Dermis microvascular lymphatic vessel endothelial cell (primary cell): ENCODE measurements at places on chromosomes 5 and 9.

GRCh38 chr5:2675548-2675947 is 75.9 kb downstream of the IRX2 start:
- no peak for DNase-seq

- DNase-seq = no peak
These were observed 36.2 kb downstream of the NUDT12 start for GRCh38 chr5:103526164-103526915.

- DNase-seq = no peak
These were observed 182.0 kb downstream of the GIN1 start for GRCh38 chr5:102937894-102938293.

GRCh38 chr9:94714494-94714893 is 12.0 kb upstream of the AOPEP start:
- DNase-seq = no peak

DNA sequence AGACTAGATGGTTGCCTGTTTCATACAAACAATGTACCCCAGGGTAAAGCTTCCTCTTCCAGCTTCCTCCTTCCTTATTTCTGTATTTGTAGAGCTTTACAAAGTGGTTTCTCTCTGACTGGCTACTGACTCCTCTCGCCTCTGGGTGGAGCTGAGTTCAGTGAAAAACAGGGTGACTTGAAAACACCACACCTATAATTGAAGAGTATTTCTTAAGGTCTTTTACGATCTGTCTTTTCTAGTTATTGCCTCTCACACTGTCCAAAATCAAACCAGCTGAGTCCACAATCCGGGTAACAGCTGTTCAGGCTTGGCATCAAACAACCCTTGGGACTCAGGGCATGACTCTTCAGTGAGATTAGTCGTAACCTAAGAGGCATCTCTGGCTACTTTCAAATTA is 200.4 kb downstream of the ARRDC3 start:
- DNase-seq = no peak

DNA sequence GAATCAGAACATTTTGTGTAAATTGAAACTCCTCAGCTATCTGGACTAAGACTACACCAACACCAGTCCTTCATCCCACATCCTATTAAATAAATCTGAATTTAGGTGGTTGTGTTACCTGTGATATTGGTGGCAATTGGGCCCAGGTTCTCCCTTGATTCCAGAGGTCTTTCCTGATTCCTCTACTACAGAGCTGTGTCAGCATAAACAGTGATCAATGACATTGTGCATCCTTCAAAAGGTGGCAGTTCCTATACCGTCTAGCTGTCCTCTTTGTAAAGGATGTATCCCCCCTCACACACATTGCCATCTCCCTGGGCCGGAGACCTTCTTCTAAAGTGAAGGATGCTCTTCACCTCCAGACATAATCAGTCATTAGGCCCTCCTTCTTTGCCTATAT is 239.2 kb downstream of the FAM114A2 start:
- no peak for DNase-seq

DNA sequence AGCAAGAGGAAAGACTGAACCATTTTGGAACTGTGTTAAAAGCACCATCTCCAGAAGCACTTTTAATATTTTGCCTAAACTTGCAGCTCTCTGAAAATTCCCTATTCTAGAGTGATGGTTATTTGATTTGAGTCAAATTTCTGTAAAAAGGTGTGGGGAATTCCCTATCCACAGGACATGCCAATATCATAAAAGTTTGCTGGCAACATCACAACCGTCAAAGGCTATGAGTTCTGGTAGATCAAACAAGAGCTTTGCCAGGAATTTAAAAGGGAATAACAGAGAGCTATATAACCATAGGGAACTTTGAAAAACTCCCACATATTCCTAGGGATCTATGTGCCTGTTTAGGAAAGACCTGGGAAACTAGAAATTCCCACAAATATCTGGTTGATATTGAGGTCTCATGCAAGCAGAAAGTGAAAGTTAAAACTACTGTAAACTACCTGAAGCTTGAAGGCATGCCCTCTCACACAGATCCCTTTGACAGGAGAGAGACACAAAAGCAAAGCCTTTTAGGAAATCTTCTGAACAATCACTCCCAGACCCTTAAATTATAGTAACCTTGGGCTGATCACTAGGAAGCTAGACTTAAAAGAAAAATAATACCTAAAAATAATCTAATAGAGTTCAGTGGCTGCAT is 549.9 kb downstream of the ANXA1 start:
- no peak for DNase-seq

- DNase-seq = no peak
These were observed 10.8 kb downstream of the PDGFRB start for GRCh38 chr5:150144879-150145278.

- DNase-seq = no peak
These were observed 79.2 kb upstream of the UBTD2 start for GRCh38 chr5:172362755-172363154.

- no peak for DNase-seq
These were observed 408.4 kb downstream of the CCDC171 start for GRCh38 chr9:15961217-15961616.

GRCh38 chr9:37983381-37984067 is 79.6 kb upstream of the SLC25A51 start:
- DNase-seq = no peak

GRCh38 chr5:68463606-68464005 is 248.1 kb downstream of the PIK3R1 start:
- DNase-seq = no peak

DNA sequence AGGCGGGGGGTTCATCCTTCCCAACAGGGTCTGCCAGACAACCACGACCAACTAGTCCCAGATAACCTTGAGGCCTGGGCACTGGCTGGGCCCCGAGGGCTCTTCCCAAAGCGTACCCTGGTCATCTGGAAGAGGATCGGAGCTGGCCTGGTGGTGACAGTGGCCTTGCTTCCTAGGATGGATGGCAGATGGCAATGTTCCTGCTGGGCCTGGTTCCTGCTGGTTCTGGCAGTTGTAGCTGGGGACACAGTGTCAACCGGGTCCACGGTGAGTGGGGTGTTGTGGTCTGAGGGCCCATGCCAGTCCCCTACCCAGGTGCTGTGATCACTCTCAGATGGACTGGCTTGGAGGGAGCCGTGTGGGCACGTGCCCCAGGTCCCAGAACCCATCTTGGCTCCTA is 2.0 kb downstream of the ADAMTSL2 start:
- no peak for DNase-seq

DNA sequence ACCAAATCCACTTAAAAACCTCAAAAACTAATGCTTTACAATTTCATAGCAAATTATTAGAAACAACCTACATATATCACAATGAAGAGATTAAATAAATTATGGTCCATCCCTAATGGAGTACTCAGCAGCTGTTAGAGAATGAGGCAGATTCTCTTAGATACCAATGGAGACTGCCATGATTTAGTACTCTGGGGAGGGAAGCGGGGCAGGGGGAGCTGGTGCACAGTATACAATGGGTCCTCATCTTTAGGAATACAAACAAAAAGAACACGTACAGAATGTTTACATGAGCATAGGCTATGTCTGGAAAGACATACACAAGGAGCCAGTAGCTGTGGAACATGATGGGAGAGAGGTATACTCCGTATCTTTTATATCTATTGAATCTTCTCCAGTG is 2.0 kb downstream of the LIFR start:
- no peak for DNase-seq

DNA sequence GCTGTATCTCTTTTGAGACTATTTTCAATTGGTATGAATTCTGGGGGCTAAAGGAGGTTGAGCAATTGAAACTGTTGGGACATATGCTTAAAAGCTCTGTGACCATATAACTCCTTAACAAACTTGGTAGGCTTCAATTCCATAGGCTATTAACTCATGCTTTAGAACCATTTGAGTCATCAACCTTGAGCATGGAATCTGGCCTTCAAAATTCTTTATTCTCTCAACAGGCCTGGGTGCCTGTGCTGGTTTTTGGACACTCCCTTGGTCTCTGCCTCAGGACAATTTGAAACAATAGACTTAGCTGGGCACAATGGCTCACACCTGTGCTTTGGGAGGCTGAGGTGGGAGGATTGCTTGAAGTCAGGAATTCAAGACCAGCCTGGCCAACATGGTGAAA is 61.4 kb upstream of the EPB41L4A start:
- DNase-seq = no peak

GRCh38 chr9:16309082-16309468 is 561.4 kb downstream of the BNC2 start:
- no peak for DNase-seq

DNA sequence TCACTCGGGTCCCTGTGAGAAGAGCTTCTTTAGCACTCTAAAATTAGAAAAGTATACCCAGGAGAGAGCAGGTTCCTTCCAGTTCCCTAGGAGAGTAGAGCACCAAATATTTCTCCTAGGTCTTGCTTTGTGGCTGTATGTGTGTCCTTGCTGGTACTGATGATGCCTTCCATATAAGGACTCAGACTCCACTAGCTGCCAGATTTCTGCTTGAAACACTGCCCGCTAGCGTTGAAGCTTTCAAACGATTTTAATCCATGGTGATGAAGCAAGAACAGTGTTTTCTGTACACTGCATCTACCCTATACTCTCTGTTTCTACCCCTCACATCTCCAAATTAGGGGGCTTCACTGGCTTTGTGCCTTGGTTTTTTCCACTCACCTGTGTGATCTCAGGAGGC is 2.4 kb upstream of the SMC2 start:
- DNase-seq = peak; percentile 2

- DNase-seq = no peak
These were observed 139.0 kb upstream of the CDH6 start for GRCh38 chr5:31054453-31054852.

DNA sequence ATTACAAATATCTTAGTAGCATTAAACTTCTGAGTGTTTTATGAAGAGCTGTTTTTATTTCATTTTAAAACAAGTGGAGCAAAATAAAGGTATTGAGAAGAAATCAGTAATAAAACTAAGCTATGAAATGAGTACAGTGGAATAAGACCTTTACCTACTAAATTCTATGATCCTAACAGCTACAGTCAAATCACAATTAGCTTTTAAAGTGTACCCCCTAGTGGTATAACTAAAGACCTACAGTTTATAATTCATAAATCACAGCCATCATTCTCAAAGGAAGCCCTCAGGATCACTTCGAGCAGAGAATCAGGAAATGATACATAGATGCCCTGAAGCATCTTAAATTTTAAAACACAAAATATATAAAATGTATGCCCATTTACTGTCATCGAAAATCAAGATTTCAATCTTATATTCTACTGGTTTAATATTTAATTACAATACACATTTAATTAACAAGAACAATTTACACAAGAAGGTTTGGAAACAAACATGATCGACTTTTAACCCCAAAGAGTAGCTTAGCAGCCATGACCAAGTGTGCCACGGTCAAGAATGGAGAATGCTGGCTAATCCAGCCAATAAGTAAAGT is 12.3 kb downstream of the CCNH start:
- peak; percentile 54 for DNase-seq

- no peak for DNase-seq
These were observed 1.3 kb downstream of the AK1 start for GRCh38 chr9:127876026-127876763.

DNA sequence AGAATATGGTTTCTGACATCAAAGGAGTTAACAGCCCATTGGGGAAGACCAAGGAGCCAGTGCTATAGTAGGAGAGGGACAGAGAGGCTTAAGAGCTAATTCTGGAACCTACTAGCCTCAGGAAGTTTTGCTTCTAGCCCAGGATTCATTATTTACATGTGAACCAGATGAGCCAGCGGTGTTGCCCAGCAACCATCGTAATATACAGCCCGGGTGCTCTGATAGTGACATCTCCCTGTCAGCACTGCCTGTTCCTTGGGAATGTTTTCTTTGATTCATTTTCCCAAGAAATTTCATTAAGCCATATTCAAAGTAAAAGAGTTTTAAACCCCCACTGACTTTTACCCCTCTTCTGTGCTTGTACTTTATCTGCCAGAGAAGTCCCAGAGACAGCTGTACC is 217.4 kb upstream of the ADAMTSL1 start:
- no peak for DNase-seq

DNA sequence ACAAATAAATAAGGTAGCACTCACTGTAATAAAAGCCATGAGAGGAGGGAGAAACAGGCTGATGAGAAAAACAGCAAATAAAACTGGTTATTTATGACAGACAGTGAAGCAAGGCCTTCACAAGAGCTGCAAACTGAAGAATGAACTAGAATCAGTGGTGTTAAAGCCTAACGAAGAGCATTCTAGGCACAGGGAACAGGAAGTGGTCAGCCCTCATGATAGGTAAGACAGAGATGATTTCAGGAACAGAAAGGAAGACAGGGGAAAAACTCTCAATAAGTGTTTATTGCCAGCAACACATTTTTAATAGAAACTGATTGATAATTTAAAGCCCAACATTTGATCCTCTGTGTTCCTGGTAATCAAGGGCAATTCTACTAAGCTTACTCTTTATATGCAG is 124.5 kb downstream of the EDIL3 start:
- no peak for DNase-seq

DNA sequence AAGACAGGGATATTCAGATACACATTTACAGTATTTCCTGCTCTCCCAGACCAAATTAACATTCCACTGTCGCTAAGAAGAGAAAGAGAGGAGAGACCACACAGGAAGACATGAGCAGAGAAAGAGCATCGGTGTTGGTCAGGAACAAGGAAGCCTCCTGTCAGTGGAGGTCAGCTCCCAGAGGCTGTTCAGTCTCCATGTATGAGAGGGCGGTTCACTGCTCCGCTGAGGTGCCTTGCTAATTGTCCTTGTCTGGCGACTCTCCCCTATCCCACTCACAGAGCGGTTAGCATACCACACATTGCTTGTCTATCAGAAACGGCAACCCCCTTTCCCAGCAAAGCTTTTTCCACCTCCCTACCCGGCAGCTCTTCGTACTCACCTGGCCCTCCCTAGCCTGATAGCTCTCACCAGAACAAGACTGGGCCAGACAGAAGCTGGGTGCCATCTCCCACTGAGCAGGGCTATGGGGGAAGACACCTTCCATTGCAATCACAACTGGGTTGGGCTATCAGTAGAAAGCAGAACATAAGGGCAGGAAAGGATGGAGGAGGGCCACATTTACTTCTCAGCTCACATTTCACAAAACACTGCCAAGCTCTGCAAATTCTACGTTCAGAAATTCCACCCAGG is 58.6 kb upstream of the LMNB1 start:
- DNase-seq = no peak

DNA sequence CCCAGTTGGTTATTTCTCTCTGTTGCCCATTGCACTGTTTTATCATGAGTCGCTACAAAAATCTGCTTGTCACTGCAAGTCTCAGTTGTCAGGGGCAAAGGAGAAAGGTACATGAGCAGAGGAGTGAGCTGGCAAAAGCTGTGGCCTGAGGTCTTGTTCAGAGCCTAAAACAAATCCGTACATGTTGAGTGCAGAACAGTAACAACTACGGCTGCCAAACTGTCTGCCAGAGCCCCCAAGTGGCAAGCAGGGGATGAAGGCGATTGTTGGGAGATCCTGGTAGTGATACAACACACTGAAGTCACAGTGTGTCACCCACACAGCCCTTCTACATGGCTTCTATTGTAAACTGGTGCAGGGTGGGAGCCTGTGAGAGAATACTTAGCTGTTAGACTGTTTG is 50.9 kb downstream of the BRINP1 start:
- no peak for DNase-seq
